Endothelial cell of umbilical vein (primary cell): ENCODE measurements at places on chromosomes 4 and X. TPM values are rescaled to one million over a fixed set of nuclear protein-coding genes. Genes with fewer than 3 reads are reported as not detected.

DNA sequence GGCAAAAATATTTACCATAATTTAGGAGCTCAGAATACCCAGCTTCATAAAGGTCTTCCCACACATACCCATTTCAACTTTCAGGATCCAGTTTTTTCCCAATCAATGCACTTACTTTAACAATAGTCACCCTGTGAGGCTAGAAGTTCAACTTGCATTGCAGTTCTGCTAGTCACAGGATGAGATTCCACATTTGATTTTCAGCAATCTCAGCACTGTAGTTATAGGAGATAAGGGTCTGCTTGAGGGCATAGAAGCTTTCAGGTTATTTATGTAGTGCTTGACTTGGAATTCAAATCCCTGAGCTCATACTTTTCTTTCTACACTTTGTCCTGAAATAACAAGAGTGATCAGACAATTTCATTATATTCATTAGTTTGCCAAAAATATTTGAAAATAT lies 78.3 kb upstream of the IL2 start:
- DNase-seq, result no peak

GRCh38 chr4:175767150-175767549 lies 44.9 kb downstream of the GPM6A start:
- no peak for DNase-seq

- DNase-seq, result no peak
These were observed 1153.3 kb upstream of the PABPC4L start for GRCh38 chr4:135354876-135355275.

DNA sequence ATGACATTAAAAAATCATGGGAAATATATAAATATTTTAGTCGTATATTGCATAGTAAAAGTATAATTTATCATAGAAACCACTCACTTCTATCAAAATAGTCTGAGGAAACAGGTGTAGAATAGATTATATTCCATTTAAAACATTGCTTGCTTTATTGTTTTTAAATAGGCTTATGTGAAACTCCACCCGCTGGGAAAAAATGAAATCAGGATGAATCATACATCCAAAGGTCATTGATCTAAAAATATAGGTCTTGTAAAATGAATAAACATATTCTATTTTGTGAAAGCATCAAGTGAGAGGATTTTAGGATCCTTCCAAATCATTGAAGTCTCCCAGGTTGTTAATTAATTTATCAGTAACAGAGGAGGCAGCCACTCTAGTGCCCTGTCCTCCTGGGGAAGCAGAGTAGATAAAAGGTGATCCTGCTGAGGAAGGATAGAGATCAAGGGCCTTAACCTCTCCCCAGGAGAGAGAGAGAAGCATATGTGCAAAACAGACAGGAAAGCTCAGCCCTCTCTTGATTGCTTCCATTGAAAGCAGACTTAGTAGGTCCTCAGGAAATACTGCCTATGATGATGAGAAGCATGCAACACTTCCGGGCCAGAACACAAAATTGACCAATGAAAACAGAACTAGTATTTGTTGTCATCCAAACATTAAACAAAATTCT lies 96.8 kb upstream of the MAP9 start:
- peak; percentile 93 for DNase-seq

Gene ADH7
- polyA plus RNA-seq, result not detected in 2 replicates
